Natural killer cell (primary cell): ENCODE measurements at places on chromosomes 1 and 21. TPM values are rescaled to one million over a fixed set of nuclear protein-coding genes. Genes with fewer than 3 reads are reported as not detected.

Gene CAPZB
- 369 TPM for total RNA-seq

Gene GNB1
- 289 TPM for total RNA-seq

Gene MAN1C1
- total RNA-seq, result 7.1 TPM

Gene KPNA6
- total RNA-seq, result 59.0 TPM

GRCh38 chr1:248686815-248687214 is 15.8 kb downstream of the OR14I1 start:
- DNase-seq, result no peak
- H3K4me3 ChIP-seq, result no peak overlapping the region
- H3K4me1 ChIP-seq, result no peaks in the 10 kb centered on the region
- H3K27ac ChIP-seq, result no peak overlapping the region
- no peaks in the 10 kb centered on the region for H3K27me3 ChIP-seq

GRCh38 chr1:14650951-14651350 is 52.5 kb downstream of the KAZN start:
- no peak overlapping the region for H3K4me3 ChIP-seq
- no peaks in the 10 kb centered on the region for H3K4me1 ChIP-seq
- no peaks in the 10 kb centered on the region for H3K27me3 ChIP-seq
- H3K27ac ChIP-seq, result no peak overlapping the region
- no peak for DNase-seq

DNA sequence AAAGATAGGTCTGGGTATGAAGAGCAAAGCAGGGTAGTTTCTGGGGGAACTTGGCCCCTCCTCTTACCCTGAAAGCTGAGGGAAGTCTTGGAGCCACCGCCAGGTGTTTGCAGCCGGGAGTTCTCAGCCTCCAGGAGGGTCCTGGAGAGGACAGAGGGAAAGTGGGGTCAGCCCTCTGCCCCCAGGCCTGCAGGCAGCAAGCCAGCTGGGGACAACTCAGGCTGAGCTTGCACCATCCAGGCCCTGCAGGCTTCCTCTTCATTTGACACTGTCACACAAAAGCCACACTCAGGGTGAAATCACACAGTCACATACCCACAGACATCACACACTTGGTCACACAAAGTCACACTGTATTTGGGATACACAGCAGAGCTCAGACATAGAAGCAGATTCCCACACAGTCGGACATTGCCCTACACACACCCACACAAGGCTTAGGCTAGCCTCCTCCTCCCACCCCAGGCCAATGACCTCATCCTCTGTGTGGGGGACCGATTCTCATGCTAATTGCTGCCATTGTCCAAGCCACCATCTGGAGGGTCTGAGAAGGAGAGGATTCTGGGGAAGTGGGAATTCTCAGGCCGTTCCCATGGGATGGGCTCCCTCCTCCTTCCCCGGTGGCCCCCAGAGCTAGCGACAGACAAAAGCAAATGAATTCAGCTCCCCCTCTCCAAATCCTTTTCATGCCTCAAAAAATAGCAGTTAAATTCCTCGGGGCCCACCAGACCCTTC is 3.7 kb downstream of the NES start:
- H3K4me1 ChIP-seq, result peaks cover 10% of the 10 kb centered on the region
- peaks cover 23% of the 10 kb centered on the region for H3K27me3 ChIP-seq
- DNase-seq, result no peak
- H3K4me3 ChIP-seq, result no peak overlapping the region
- H3K27ac ChIP-seq, result no peak overlapping the region

DNA sequence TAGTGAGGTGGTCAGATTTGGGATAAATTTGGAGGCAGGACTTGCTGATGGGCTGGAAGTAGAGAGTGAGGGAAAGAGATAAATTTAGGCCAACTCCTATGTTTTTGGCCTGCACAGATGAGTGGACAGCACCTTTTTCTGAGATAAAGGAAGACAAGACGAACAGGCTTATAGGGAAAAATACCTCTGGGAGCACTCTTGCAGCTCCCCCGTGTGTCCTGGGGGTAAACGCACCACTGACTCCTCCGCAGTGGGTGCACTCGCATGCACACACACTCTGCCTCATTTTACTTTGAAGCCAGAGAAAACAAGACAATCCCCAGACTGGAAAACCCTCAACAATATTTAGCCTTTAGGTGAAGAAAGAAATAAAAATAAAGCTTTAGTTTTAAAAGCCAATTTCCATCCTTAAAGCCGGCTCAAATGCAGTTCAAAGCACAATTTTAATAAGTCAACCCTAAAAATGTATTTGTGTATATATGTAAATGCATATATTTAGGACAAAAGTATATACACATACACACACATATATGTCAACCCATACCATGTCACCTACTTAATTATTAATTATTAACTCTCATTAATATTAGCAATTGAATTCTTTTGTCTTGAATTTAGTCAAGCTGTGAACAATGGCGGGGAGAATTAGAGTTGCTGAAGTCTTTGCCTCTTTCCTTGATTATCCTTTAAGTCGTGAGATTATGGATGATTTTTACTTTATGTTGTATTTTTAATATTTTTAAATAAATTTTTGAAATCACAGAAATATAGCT is 341.8 kb downstream of the ZNF326 start:
- H3K36me3 ChIP-seq, result no peaks in the 10 kb centered on the region
- H3K27me3 ChIP-seq, result no peaks in the 10 kb centered on the region
- H3K27ac ChIP-seq, result no peak overlapping the region

- H3K27ac ChIP-seq, result no peak overlapping the region
- no peaks in the 10 kb centered on the region for H3K27me3 ChIP-seq
- no peak for DNase-seq
- peaks cover 55% of the 10 kb centered on the region for H3K4me1 ChIP-seq
- H3K4me3 ChIP-seq, result no peak overlapping the region
Observed at GRCh38 chr1:159829822-159830465, 3.3 kb downstream of the SLAMF8 start.

DNA sequence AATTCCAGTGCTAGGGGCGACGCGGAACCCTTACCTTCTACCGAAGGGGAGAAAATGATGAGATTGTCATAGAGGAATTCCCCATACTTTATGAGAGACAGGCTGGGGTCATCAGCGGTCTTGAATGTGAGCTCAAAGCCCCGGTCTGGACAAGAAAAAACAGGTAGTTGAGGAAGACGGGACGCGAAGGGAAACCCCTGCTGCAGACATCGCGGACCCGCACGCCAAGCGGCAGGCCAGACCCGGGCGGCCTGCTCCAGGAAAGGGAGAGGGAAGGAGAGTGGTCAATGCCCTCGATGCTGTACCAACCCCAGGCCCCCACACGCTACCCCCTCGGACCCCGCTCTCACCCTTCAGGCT is 342 bp downstream of the DDOST start:
- DNase-seq, result peak; percentile 61
- peaks cover 24% of the 10 kb centered on the region for H3K4me1 ChIP-seq
- H3K4me3 ChIP-seq, result peak overlapping the region; percentile 89

DNA sequence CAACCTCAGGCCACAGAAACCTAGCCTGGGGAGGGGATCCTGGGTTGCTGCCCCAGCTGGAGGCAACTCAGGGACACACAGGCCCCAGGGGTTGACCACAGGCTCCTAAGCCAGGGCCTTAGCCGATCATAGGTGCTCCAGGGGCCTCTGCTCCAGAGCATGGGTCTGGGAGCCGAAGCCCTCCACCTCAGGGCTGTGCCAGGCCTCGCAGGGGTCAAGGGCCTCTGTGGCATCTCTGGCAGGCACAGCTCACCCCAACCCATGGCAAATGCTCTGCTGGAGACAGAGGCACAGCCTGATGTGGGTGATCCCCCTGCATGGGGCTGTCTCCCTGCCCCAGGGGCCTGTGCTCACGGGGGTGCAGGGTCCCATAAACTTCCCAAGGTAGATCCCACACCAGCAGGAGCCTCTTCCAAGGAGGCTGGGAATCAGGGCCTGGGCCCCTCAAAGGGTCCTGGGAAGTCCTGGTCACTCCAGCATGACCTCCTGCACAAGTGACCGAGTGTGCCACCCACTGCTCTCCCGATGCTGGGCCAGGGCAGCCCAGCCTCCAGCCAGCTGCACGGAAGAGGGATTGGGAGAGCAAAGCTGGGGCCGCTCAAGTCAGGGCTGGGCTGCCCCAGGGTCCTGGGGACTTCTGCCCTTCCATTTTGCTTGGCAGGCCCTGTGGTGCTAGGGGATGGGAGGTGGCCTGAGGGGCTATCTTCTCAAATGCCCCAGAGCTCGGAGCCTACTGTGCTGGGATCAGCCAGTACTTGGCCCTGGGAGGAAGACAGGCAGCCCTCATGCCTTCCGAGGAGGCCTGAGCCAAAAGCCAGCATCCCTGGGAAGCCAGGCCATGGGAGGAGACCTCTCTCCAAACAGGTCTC is 22.2 kb upstream of the PRSS38 start:
- H3K27ac ChIP-seq, result no peak overlapping the region
- peaks cover 17% of the 10 kb centered on the region for H3K27me3 ChIP-seq
- no peaks in the 10 kb centered on the region for H3K36me3 ChIP-seq
- H3K4me3 ChIP-seq, result no peak overlapping the region
- DNase-seq, result no peak
- H3K4me1 ChIP-seq, result peaks cover 9% of the 10 kb centered on the region

- no peak for DNase-seq
- no peaks in the 10 kb centered on the region for H3K27me3 ChIP-seq
Observed at GRCh38 chr1:112983537-112984131, 27.6 kb upstream of the SLC16A1 start.

DNA sequence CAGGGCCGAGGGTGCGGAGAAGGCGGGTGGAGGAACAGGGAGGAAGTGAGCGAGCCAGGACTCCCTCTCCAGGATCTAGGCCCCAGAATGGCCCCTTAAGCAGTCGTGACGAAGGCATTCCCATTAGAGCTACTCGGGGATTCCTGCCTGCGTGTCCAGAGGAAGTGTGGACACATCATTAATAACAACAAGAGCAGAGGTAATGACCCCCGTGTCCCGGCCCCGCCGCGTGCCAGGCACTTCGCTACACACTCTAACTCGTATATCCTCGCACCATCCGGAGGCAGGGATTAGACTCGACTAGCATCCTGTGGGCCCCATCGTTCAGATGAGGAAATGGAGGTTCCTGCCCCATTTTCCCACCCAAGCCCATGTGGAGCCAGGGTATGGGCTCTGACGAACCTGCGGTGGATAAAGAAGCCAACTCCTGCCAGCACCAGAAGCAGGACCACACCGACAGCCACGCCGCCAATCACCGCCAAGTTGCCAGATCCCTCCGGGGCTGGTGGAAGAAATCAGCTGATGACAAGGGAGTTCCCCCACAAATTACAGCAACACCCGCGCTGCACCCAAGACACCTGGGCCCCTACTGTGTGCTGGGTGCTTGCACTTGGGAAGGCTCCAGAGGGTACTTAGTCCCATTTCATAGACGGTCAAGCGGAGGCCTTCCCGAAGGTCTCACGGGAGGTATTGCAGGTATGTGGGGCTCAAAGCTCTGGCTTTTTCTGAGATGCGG is 21.6 kb downstream of the EPHA2 start:
- H3K36me3 ChIP-seq, result no peaks in the 10 kb centered on the region
- no peak overlapping the region for H3K4me3 ChIP-seq
- H3K27me3 ChIP-seq, result no peaks in the 10 kb centered on the region
- no peak for DNase-seq
- H3K27ac ChIP-seq, result no peak overlapping the region
- no peaks in the 10 kb centered on the region for H3K4me1 ChIP-seq

DNA sequence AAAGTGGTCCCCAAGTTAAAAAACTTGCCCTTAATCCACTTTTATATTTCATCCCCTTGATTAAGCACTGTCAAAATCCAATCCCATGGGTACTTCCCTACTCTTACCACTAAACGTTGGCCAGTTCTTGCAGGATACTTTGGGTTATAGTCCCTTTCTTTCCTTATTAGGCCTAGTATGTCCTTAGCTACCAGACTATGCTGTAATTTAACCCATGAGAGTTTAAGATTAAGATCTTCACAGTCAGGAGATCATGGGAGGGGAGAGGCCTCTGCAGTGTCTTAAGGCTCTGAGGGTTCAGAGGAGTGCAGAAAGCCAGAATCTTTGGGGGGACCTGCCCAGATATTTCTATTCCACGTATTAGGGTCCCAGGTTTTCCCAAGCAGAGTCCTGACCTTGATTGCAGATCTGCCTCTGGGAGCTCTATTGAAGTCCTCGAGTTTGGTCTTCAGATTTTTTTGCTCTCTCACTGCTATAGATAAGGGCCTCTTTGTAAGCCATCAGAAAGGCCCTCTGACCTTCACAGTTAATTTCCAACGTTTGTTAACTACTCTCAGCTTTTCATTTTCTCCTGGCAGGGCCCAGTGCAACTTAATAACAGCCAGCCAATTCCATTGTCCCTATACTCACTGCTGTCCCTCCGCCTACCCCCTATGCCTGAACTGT is 9.0 kb upstream of the CGN start:
- no peak overlapping the region for H3K27ac ChIP-seq
- no peaks in the 10 kb centered on the region for H3K4me1 ChIP-seq
- no peak for DNase-seq

GRCh38 chr1:27672750-27673112 is 739 bp upstream of the IFI6 start:
- H3K27me3 ChIP-seq, result no peaks in the 10 kb centered on the region
- H3K36me3 ChIP-seq, result no peaks in the 10 kb centered on the region
- no peak overlapping the region for H3K4me3 ChIP-seq
- peaks cover 33% of the 10 kb centered on the region for H3K4me1 ChIP-seq
- peak overlapping the region; percentile 85 for H3K27ac ChIP-seq
- DNase-seq, result no peak

GRCh38 chr1:82565146-82565545 is 764.4 kb downstream of the ADGRL2 start:
- no peak overlapping the region for H3K27ac ChIP-seq
- H3K4me3 ChIP-seq, result no peak overlapping the region
- H3K27me3 ChIP-seq, result no peaks in the 10 kb centered on the region
- no peak for DNase-seq
- H3K36me3 ChIP-seq, result no peaks in the 10 kb centered on the region

GRCh38 chr1:179807291-179807690 is 64.2 kb downstream of the FAM163A start:
- H3K27ac ChIP-seq, result no peak overlapping the region
- no peak for DNase-seq
- H3K36me3 ChIP-seq, result no peaks in the 10 kb centered on the region
- H3K27me3 ChIP-seq, result no peaks in the 10 kb centered on the region
- H3K4me1 ChIP-seq, result peaks cover 3% of the 10 kb centered on the region
- H3K4me3 ChIP-seq, result no peak overlapping the region

DNA sequence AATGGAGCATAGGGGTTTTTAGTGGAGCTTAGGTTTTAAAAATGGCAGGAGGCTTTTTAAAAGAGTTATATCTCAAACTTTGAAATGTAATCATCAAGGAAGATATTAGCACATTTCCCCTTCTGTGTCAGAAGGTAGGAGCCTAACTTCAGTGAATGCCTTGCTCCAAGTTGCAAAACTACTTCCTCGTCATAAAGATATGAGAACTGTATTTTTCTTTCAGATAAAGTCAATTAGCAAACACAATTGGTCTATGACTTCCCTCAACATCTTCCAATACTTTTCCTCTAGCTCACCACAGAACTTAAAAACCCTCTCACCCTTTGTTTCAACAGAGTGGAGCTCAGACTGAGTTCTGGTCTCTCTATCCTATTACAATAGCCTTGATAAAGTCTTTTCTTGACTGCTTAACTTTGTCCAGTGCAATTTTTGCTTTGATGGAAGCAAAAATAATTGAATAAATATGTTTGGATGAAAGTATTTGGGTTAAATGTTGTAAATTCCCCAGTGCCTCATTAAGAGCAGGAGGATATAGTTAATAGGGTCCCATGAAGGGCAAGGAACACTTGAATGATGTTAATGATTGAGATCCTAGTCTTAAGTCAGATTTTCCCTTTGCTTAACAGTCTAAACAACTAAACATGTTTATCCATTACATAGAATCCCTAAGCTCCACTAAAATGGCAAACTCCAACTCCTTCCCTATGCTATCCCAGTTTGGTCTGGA is 58.9 kb downstream of the TNFSF18 start:
- no peak overlapping the region for H3K4me3 ChIP-seq
- H3K27me3 ChIP-seq, result no peaks in the 10 kb centered on the region
- DNase-seq, result no peak
